ENCODE measurements at places on chromosomes 5 and 9.
A peak's percentile ranks its signal among the peaks of the same experiment; 100 is the strongest.

- DNase-seq = peak; percentile 22
Measured at GRCh38 chr5:178667101-178667500, 40.3 kb upstream of the CLK4 start.

DNA sequence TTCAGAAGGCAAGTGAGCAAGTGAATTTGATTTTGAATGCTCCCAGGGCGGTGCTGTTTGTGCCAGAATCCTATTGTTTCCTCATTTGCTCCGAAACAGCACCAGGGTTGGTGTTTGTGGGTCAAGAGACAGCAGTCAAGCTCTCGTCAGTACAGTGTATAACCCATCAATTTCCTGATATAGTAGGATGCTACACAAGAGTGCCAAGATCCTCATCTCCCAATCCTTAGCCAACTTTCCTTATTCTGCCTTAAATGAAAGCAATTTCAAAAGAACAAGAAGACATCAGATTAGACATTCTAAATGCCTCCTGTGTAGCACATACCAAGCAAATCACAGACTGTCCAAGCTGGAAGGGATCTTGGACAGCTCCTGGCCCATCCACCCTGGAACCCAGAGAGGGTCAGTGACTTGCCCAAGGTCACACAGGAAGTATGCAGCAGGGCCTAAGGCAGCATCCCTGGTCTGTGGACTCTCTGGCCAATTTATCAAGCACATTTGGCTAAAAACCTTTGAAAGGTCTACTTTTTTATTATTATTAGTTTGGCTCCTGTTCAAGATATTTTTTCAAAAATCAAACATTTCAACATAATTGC lies 4.5 kb downstream of the WHRN start:
- no peak for DNase-seq

GRCh38 chr5:52428977-52429489 lies 358.7 kb upstream of the ITGA1 start:
- no peak for DNase-seq

GRCh38 chr5:59598547-59598874 lies 295.0 kb downstream of the PDE4D start:
- peak; percentile 24 for DNase-seq

- DNase-seq = no peak
Measured at GRCh38 chr5:15850939-15851341, 328.7 kb downstream of the MARCHF11 start.

DNA sequence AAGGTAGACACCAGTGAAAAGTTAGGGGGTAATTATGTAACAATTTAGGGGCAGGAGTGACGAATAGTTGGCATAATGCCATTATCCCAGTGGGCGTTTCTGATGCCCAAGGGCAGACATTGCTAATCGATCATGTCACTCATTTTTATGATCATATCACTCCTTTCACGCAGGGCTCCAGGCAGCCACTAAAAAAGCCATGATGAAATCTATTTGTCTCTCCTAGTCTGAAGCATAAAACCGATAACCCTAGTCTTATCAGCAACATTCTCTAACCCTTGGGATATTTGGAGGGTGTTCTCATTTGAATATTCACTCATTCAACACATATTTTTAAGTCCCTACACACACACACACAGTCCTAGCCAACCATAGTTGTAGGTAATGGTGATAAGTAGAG lies 114.9 kb downstream of the NMUR2 start:
- no peak for DNase-seq

DNA sequence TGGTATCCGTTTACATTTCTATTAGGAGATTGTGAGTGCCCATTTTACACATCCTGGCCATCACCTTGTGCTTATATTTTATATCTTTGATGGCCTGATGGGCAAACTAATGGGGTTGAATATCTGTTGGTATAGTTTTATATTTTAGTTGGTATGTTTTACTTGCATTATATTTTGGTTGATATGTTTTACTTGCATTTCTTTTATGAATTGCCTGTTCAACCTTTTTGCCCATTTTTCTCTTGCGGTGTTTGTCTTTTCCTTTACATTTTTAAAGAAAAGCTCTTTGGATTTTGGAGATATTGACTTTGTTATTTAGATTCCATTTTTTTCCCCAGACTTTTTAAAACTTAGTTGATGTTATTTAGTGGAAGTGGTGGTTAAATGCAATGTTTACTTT lies 14.6 kb downstream of the ZNF618 start:
- no peak for DNase-seq

GRCh38 chr5:170361116-170361515 lies 28.1 kb downstream of the KCNMB1 start:
- DNase-seq = peak; percentile 71

- no peak for DNase-seq
Measured at GRCh38 chr5:40321514-40321913, 358.2 kb upstream of the PTGER4 start.

- DNase-seq = no peak
Measured at GRCh38 chr9:118331622-118332045, 627.4 kb downstream of the TLR4 start.

DNA sequence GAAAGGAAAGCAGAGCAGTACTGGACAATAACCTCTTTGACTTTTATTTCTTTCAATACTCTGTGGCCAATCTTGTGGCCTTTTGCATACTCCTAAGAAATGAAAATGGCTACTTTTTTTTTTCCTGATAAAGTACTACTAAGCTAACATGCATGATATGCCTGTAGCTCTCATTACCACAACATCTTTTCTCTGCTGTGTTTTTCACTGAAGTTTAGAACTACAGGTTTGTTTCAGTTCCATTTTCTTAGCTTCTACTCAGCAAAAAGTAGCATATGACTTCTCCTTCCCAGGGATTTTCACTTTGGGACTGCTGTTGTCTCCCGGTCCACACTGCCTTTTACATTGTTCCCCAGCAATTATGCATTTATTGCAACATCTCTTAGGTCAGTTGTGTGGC lies 204.0 kb downstream of the KCTD16 start:
- no peak for DNase-seq

- DNase-seq = peak; percentile 59
Measured at GRCh38 chr5:172437445-172438318, 16.6 kb downstream of the SH3PXD2B start.

- peak; percentile 10 for DNase-seq
Measured at GRCh38 chr5:57276353-57276752, 102.5 kb downstream of the GPBP1 start.

DNA sequence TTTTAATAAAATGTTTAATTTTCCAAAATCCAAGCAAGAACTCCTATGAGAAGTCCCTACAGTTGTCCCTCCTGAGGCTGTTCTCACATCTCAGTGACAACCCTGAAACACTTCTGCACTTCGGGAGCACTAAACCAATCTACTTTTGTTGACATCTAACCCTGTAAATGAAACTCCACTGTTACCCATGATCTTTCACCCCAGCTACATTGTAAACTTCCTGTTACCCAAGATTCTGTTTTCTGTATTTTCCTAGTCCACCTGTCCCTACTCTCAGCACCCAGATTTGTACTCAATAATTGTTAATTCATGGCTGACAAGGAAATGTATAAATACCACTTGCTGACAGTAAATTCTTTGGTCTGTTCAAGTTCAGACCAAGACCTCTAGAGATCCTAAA lies 153.7 kb downstream of the NR2F1-AS1 start:
- DNase-seq = no peak

GRCh38 chr9:2337627-2338026 lies 284.0 kb upstream of the VLDLR start:
- DNase-seq = no peak

GRCh38 chr5:153544706-153545105 lies 54.2 kb downstream of the GRIA1 start:
- DNase-seq = no peak

DNA sequence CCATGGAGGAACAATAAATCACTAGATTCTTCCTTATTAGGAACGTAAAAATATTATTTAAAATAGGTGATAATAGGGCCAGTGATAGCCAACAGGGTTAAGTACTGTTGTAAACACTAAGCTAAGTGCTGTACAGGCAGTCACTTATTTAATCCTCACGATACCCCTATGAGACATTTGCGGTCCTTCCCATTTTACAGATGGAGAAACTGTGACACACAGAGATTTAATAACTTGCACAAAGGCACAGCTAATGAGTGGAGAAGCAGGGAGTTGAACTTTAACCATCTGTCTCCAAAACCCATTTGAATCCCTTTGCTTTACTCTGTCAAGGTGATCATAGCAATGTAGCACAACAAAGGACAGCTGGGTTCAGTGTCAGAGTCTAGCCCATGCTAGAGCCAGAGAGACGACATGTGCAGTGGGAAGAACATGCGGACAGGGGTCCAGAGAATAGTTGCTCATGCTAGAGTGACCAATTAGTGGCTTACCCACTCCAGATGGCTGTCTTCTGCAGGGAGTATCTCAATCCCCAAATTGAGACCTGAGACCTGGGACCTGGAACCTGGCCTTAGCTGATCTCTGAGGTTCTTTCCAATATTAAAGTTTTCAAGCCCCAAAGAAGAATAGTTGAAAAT lies 28.9 kb downstream of the STXBP1 start:
- no peak for DNase-seq

DNA sequence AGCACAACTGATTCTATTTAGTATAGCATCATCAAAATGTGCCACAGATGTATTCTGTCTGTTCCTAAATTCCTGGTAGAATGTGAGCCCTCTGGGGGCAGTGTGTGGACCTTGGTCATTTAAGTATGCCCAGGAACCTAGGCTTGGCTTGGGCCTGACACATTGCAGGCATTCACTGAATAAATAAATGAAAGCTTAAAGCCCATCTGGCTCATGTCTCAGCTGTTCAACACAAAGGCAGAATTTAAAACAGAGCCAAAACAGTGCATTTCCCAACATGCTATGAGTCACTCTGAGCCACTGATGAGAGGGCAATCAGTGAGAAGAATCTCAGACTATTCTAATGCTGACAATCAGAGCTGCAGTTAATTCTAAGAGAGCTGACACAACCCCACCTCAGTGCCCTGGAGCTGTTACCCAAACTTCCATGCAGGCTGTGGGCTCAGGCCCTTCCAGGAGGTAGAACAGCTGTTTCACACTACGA lies 8.1 kb downstream of the FAM193B start:
- DNase-seq = peak; percentile 67

DNA sequence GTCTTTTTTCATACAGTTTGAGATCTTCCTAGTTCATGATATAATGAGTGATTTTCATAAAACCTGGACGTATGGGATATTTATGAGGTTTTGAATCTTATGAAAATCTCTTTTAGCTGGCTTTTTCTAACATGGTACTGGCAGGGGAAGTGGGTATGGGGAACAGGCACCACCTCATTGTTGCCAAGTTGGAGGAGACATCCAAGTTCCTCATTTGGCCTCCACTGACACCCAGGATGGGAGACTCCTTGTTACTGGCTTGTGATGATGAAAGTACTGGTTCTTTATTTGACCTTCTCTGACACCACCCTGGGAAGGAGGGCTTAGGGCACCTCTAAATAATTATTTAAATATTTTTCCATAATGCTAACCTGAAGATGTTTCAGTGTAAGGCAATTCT lies 4.0 kb upstream of the TNPO1 start:
- DNase-seq = peak; percentile 87

GRCh38 chr5:4511996-4512656 lies 628.0 kb upstream of the ADAMTS16 start:
- no peak for DNase-seq

- DNase-seq = no peak
Measured at GRCh38 chr5:178238711-178239592, 6.3 kb upstream of the PHYKPL start.

DNA sequence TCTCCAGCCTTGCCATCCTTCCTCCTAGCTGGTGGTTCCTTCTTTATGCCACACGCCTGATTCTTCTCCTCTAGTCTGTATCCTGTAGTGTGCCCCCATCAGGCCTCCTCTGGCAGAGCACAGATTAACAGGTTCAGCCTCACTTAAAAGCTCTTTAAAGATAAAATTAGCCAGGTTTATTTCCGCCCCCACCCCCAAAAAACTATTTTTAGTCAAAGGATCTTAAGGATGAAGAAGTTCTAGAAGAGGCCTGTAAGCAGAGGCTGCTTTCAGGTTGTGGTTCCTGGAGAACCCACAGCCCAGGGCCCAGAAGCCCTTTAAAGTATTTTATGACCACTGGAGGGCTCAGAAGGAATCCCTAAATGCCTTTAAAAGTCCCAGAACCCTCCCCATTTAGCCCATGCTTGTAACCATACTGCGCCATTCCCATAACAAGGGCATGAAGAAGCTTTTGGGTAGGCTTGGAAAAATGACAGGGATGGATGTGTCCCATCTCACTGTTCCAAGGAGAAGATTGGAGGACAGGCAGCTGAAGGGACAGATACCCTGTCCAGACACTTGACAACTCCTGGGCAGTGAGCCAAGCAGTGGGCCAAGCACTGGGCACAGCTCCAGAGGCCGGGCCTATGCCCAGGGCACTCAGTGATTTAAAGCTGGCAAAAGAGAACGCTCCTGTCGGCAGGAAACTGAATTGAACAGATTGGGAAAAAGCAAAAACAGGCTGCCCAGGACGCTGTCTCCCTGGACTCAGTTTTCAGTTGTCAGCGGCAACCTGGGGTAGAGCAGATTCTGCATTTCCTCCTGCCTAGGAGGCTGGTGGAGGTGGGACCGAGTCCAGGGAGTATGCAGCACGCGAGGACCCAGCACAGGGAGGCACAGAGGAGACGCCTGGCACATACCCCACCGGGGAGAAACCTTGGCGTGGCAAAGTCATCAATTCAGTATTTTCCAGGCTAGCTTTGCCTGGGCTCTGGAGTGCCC lies 106.3 kb upstream of the SSBP2 start:
- DNase-seq = peak; percentile 55

GRCh38 chr5:148897842-148898241 lies 71.4 kb downstream of the ADRB2 start:
- DNase-seq = no peak

- DNase-seq = no peak
Measured at GRCh38 chr5:128284236-128284635, 200.7 kb downstream of the SLC12A2 start.

GRCh38 chr5:18772475-18772874 lies 1138.2 kb downstream of the TAF11L14 start:
- DNase-seq = no peak

- no peak for DNase-seq
Measured at GRCh38 chr5:14257995-14258403, 114.9 kb downstream of the TRIO start.

DNA sequence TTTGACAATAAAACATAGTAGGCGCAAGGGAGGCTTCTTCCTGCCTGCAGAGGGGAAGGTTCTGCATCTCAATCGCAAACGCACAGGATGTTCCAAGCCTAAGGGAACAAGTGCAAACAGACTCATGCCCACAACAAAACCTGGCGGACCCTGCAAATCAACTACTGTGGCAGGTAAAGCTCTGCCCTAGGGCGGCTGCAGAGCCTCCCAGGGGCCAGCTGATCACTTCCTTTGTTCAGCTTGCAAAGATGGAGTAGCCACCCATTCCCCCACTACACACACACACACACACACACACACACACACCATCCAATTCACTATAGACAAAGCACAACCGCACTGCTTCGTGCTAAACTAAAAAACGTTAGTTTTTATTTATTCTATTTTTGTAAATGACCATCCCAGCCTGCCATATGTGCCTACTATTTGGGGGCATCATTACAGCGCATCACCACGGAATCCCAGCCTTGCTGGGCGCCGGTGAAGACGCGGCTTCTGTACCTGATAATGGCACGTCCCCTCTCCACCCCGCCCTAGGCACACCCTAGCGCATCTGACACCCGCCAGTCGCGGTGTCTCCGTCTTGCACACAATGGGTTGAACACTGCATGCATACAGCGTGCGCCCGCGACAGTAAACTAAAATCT lies 57.6 kb downstream of the DPYSL3 start:
- DNase-seq = no peak
